CD4-positive, CD25-positive, alpha-beta regulatory T cell (primary cell): ENCODE measurements at places on chromosomes 16 and 17. TPM values are rescaled to one million over a fixed set of nuclear protein-coding genes. Genes with fewer than 3 reads are reported as not detected.

GRCh38 chr17:43741636-43742035 lies 17.0 kb downstream of the SOST start:
- DNase-seq, result no peak

DNA sequence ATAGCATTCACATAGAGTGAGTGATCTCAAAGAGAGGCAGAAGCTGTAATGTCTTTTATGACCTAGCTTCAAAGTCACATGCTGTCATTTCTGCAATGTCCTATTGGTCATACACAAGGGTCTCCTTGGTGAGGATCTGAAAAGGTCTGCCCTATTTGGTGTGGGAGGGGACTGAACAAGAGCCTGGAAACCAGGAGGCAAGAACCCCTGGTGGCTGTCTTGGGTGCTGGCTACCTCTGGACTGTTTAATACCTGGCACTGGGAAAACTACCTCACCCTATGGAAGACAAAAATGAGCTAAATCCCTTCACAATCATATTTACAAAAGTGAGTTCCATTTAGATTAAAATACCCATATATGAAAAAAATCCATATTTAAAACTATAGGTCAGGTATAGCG lies 9.0 kb downstream of the KCTD13 start:
- no peak for DNase-seq

DNA sequence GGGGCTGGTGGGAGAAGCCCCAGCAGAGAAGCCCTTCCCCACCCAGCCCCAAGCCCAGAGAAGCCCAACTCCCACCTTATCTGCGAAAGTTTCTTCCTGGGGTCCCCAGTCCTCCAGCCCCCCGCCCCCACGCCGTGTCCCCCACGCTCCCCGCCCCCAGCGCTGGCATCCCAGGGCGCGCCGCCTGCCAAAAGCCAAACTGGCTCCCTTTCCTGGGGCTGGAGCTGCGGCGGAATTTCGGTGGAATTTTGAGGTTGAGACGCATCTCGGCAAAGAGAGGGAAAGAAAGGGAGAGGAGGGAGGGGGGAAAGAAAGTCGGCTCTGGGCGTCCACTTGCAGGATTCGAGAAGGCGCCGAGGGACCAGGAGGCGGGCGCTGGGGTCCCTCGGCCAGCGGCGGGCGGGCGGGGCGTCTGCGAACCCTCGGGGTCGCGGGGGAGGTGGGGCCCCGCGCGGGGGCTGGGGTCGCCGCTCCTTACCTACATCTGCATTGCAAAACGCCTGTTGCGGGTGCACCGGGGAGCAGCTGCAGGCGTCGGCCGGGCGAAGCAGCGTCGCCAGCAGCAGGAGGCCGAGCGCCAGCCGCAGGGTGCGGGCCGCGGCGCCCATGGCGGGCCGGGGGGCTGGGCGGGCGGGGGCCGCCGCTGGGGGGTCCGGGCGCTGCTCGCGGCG lies 571 bp downstream of the TIMP2 start:
- no peak for DNase-seq

- DNase-seq, result no peak
Measured at GRCh38 chr16:57941016-57941664, 29.8 kb downstream of the CNGB1 start.

GRCh38 chr16:53064081-53064578 lies 9.3 kb downstream of the CHD9 start:
- DNase-seq, result no peak

- no peak for DNase-seq
Measured at GRCh38 chr17:80856863-80857755, 134.5 kb upstream of the CHMP6 start.

- no peak for DNase-seq
Measured at GRCh38 chr16:11038305-11038704, 93.9 kb downstream of the CLEC16A start.

GRCh38 chr17:61073799-61074513 lies 325.7 kb upstream of the TBX2 start:
- DNase-seq, result no peak

NPIPA5 gene
- total RNA-seq, result 7.1 TPM

KRT23 gene
- not detected for total RNA-seq

HEXIM2 gene
- 3.6 TPM for total RNA-seq

TBC1D3H gene
- not detected for total RNA-seq

CHMP6 gene
- 25.5 TPM for total RNA-seq
